ENCODE measurements at places on chromosomes 16 and 17.

GRCh38 chr16:88640039-88640495, 1.7 kb downstream of the IL17C start:
- DNase-seq: no peak

GRCh38 chr17:58326609-58327362, 1.8 kb downstream of the TSPOAP1 start:
- no peak for DNase-seq

GRCh38 chr17:78226759-78227454, 4.5 kb upstream of the TMEM235 start:
- DNase-seq: no peak

GRCh38 chr17:65850486-65850885, 289.0 kb upstream of the AXIN2 start:
- no peak for DNase-seq

Measured in HuH-7 (cell line).